Brain pericyte (primary cell): ENCODE measurements at places on chromosomes 12 and 14.

GRCh38 chr12:4745249-4745648 is 25.0 kb downstream of the GALNT8 start:
- DNase-seq = no peak

DNA sequence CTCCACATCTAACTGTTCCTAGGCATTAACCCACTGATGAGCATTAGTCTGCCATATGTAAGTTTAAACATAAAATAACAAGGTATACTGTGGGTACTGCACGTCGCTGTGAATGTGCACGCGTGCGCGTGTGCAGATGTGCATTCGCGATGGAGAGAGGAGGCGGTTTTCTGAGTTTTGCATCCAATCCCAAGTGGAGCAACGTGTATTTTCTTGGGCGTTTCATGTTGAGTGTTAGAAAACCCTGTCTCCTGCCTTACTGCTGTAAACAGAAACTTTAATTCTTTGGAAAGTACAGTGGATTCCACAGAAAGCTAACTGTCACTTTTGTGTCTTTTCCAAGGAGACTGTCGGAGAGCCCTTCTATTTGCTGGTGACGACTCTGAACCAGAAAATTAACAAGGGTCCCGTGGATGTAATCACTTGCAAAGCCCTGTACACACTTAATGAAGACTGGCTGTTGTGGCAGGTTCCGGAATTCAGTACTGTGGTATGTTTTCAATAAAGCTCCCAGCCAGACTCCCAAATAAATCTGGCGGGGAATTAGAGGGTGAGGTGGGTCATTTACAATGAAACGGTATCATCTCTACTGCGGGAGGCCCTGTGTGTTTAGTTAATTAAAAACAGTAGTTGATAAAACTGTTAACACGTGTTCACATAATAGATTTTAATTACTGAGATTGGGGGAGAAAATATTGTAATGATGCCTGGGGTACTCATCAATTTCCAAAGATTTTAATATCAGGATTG is 116.5 kb downstream of the PLXNC1 start:
- no peak for DNase-seq

DNA sequence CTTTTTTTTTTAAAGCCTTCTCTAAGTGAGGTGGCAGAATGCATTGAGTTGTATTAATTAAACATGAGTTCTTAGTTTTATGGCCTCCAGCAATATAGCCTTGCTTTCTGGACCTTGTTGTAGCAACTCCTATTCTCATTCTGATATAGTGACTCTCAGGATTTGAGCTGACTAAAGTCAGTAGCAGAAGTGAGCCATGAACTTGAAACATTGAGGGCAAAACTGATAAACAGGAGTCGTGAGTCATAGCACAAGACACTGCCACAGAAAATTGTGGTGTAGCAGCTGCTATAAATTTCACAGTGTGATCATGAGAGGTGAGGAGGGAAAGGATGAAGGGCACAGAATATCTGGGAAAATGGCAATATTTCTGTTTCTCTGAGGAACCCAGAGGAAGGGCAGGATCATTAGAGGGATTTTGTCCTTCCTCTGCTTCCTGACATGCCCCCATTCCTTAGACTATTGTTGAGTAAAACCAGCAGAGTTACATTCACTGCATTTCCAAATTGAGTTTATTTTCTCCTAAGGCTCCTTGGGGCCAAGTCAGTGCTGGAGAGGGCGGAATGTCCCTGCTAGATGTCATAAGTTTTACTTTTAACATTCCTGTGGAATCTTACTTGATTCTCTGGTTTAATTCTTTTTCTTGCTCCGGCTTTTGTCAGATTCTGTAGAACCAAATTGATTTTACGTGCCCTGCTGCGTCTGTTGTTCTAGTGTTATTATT is 7.5 kb downstream of the KLRG1 start:
- no peak for DNase-seq

- DNase-seq = no peak
Observed at GRCh38 chr12:52526511-52526951, 6.3 kb upstream of the KRT5 start.

DNA sequence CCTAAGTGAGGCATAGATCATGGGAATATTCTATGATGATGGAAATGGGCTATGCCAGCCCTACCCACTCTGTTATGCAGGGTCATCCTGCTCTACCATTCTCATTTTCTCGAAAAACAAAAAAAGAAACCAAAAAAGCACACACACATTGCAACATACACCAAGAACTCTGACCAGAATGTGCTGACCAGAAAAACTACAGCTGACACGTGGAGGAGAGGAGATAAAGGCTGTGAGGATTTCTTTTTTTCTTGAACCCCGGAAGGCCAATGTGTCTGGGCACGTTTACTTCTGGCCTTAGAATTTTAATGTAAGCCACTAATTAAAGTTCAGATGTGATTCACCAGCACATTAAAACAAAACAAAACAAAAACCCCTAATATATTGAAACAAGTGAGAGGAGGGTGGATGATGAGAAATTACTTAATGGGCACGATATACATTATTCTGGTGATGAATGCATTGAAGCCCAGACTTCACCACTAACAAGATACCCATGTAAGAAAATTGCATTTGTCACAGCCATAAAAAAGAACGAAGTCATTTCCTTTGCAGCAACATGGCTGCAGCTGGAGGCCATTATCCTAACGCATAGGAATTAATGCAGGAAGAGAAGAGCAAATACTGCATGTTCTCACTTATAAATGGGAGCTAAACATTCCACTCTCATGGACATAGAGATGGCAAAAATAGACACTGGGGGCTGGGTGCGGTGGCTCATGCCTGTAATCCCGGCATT is 66.3 kb upstream of the PLEKHG3 start:
- no peak for DNase-seq

- DNase-seq = no peak
Observed at GRCh38 chr12:19026614-19027488, 102.7 kb upstream of the PLEKHA5 start.

DNA sequence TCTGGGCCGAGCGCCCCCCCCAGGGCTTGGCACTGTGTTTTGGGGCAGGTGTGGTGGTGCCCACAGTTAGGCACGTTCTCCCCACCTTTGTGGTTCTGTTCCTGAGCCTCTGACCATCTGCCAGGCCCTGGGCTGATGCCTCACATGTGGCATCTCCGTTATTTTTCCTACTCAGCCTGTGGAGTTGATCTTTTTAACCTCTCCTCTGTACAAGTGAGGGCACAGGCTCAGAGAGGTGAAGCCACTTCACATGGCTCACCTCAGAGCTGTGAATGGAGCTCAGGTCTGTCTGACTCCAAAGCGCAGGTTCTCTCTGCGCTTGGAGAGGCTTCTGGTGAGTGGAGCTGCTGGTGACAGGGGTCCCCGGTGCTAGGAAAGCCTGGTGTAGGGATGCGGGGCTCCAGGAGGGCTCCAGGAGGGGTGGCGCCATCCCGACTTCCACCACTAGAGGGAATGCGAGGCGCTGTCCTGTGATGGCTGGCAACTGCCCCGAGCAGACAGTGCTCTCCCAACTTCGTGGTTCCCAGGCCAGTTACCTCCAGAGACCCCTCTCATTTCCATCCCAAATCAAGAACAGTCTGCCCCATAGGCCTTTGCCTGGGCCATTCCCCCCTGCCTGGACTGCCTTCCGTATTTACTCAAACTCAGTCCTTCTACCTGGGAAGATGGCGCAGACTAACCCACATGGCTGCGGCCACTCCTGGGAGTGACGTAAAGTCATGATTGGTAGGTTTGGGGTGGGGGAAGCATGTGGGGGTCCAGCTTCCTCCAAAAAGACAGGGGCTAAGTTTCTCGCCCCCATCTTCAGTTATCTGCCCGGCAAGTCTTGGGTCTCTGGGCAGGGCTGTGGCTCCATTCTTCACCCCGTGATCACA is 9.9 kb downstream of the BCL7A start:
- DNase-seq = no peak

DNA sequence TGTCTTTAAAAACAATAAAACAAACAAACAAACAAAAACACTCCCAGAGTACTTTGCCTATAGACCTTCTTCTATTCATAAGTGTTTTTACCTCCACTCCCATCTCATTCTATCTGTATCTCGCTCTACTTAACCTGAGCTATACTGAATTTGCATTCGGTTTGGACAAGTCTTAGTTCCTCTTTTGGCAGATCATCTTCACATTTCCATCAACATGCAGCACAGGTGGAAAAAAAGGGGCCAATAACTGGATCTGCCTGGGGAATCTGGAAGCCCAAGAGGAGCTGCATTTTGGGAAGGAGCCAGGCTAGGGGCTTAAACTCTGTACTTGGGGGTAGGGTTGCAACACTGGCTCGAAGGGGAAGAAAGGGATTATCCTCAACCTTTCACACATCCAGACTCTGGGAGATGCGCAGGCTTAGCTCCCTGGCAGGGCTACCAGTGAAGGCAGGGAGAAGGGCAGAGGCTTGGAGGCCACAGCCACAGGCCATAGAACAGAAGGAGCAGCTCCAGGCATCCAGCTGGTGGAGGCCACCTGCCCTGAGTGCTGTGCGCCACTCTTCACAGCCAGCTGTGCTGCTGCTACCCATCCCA is 4.1 kb downstream of the NINJ2 start:
- DNase-seq = no peak

- DNase-seq = no peak
Observed at GRCh38 chr14:60723116-60723906, 840 bp downstream of the SIX4 start.

DNA sequence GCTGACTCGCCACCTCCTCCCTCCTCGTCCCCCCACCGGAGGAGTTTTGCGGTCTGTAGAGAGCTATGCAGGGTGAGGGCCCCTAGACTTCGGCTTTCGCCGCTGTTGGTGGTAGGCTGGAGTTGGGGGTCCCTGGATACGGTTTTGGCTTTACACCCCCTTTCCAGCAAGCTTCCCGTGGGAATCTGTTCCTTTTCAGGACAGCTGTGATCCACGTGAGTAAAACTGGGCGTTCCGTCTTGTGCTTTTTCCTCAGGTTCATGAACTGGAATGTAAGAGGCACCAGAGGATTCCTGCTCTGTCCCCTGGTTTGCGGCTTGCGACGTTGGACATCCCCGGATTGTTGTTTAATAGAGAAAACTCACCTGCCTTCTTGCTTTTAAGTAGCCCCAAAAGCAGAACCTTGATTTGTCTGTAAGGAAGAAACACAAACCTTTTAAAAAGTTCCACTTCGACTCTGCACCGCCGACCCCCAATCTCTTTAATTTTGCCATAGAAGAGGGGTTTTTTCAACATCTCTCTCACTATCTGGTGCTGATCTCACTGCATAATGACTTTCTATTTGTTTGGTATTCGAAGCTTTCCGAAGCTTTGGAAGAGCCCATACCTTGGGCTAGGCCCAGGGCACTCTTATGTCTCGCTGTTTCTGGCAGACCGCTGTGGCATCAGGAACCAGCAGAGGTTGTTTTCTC is 490 bp downstream of the PRORP start:
- DNase-seq = peak; percentile 6

DNA sequence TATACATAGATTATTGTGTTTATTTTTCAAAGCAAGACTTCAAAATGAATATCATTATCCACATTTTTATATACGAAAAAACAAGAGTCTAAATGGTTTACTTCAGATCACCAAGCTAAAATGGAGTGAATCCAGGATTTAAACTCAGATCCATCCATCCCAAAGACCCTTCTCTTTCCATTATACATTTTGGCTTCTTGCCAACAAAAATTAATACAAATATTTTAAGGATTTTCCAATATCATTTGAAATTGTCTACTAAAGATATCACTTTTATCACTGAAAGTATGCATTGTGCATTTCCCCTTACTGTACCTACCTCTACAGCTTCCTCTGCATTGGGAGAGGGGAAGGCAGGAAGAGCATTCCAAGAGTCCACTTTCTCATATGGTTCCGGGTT is 541.2 kb downstream of the RPS29 start:
- no peak for DNase-seq

- DNase-seq = no peak
Observed at GRCh38 chr14:56810147-56810719, at the start of gene OTX2. TSS of gene OTX2 (minus strand) at chr14:56810479. CDS start at chr14:56805456, 5,023 bp downstream.

DNA sequence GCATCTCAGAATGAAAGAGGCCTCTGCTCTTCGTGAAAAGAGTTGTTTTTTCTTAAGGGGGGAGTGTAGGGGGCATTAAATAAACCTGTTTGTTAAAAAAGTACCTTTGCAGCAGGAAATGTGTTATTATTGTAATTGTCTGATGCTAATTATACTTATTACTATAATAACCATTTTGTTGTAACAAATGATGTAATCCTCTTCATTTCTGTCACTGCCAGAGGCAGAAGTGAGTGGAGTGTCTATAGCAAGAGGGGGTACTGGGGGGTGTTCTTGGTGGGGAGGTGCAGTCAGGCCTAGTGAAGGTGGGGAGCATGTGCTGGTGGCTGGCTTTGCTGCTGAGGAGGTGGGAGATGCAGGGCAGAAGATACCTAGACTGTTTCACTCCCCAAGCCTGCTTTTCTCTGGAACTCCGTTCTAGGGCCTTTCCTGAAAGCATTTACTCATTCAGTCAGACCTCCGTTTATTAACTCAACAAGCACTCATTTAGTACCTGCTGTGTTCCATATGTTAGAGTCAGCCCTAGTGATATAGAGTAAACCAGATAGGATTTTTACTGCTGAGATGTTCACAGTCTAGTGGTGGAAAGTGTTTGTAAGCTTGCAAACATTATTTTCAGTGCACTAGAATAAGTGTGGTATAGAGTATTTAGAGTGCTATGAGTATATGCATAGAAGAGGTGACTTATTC is 77.5 kb upstream of the CISTR start:
- DNase-seq = no peak

GRCh38 chr14:105178868-105179140 is 2.3 kb downstream of the NUDT14 start:
- no peak for DNase-seq

GRCh38 chr14:97177016-97177415 is 379.8 kb downstream of the VRK1 start:
- no peak for DNase-seq

- no peak for DNase-seq
Observed at GRCh38 chr12:71764587-71765321, 10.1 kb downstream of the RAB21 start.

DNA sequence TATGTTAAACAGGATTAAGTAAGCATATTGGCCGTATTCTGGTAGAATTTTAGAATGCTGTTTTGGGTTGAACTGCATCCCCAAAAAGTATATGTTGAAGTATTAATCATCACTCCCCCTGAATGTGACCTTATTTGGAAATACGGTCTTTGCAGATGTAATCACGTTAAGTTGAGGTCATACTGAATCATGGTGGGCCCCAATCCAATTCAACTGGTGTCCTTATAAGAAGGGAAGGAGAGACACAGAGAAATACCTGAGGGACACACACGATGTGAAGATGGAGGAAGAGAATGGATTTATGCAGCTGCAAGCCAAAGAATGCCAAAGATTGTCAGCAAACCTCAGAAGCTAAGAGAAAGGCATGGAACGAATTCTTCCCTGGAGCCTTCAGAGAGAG is 268.6 kb downstream of the ITPR2 start:
- DNase-seq = no peak

DNA sequence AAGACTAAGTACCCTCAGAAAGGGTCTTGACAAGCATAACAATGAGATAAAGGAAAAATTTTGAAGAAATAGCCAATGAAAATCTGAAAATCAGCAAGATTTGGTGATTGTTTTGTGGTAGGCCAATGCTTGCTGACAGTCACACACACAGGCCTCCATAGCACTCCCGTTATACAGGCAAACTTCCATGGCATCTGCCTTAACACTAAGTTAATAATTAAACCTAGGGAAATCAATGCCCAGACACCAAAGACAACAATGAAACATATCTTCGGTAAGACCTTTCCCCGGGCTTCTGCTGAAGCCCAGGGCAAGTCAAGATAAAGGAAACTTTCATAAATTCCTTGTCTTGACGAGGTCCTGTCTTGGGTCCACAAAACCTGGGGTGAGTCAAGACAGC is 18.6 kb upstream of the RERGL start:
- no peak for DNase-seq
